ENCODE measurements at places on chromosomes 1 and 21. TPM values are rescaled to one million over a fixed set of nuclear protein-coding genes. Genes with fewer than 3 reads are reported as not detected.

GRCh38 chr1:23555986-23556634, 3.2 kb downstream of the ID3 start:
- DNase-seq = no peak

The WNT4 gene
- total RNA-seq = not detected

DNA sequence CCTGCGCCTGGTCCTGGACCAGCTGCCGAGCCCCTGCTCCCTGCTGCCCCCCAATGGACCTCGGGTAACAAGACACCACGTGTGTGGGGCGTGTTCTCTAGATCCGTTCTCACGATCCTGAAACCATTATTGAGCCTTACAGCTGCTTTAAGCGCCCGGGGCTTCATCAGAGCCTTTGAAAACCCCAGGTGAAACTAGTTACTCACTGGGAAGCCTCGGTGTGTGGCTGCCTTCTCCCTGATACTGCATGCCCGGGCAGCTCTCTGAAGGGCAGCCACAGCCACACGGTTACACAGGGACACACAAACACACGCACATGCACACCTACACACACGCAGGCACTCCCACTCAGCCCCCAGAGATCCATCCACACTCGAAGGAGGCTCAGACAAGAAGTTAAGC, 5.3 kb downstream of the HES2 start:
- DNase-seq = peak; percentile 79

The UQCRHL gene
- 2.5 TPM for total RNA-seq

- no peak for DNase-seq
Measured at GRCh38 chr1:199399996-199400724, 627.4 kb upstream of the NR5A2 start.

DNA sequence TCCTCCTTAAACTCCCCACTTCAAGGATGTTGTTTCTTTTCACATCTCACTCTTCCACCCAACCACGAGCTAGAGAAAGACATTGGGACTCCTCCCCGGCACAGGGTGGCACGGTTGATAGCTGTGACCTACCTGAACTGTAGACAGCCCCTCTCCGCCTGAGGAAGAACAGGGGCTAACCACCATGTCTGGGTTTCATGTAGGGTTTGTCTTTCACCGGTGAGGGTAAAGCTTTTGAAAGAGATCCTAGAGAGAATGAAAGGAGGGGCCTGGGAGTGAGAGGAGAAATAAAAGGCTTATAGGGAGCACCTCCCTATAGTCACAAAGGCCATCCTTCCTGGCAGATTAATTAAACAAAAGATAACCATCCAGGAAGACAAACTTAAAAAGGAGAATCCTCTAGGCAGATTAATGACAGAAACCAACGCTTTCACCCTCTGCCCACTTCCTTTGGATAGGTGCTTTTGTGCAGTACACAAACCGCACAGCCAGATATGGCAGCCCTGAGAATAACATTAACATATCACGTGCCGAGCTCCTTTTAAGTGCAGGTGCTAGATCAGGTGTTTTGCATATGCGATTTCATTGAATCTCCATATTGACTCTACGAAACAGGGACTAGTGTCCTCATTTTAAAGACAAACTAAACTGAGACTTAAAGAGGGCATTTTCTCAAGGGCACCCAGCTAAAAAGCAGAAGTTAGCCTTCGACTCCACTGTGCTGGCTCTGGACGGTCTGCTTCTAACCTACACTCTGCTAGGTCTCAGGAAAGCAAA, 178.1 kb upstream of the RUNX1 start:
- DNase-seq = peak; percentile 84

- DNase-seq = peak; percentile 41
Measured at GRCh38 chr1:202143011-202143767, 1.3 kb downstream of the ARL8A start.

GRCh38 chr1:179014123-179014522, 11.6 kb upstream of the FAM20B start:
- DNase-seq = no peak

DNA sequence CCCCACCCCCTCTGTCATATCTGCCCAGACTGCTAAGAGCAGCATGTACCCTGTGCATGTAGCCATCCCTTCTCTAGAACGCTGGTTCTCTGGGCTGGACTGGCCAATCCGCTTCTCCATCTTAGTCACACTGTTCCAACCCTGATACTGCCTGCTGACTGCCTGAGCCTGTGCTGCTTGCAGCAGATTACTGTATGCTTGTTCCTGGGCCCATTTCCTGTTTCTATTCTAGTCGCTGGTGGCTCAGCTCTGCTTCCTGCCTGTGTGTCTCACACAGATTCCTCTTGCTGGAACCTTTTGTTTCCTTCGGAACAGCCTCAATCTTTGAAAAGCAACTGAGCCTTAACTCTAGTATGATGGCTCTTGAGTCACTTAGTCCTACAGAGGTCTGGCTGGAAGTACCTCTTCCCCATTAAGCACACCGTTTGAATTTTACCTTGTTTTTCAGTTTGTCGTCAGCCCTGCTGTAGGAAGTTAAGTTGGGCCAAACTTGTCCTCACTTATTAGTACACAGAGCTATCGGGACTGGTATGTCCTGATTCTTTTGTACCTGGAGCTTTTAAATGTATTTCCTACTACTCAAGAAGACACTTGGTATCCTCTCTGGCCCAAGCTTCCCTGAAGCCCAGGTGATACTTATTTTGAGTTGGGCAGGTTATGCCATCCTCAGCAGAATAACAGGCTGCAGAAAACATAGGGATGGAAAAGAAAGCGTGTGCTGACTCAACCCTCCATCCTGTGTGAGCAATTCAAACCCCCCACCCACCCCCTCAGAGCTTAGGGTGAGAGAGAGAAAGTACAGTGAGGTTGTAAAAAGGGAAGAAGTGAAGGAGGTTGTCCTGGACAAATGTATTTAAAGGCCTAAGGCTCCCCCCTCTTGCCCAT, 43.4 kb upstream of the PIGV start:
- DNase-seq = peak; percentile 92

DNA sequence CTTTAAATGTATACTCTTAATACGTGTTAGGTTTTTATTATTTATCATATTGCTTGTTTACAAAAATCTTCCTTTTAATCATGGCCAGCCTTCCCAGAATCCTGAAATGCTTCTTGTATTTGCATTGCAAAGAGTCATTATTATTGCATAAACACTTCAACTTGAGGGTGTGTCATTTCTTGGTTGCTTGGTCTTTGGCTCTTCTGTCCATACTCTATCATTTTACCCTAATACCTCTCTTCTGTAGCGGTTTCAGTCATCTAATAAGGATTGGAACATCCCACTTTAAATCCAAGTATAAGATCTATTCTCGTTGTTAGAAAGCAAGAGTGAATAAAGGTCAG, 200.6 kb upstream of the CACYBP start:
- no peak for DNase-seq

- DNase-seq = peak; percentile 21
Measured at GRCh38 chr1:236063919-236064673, 794 bp downstream of the NID1 start.

- DNase-seq = no peak
Measured at GRCh38 chr1:183093066-183093668, 69.9 kb downstream of the LAMC1 start.

The DYRK3 gene
- total RNA-seq = 4.7 TPM

The DNAI4 gene
- 1.7 TPM for total RNA-seq

- DNase-seq = no peak
Measured at GRCh38 chr1:21725748-21726392, 56.7 kb upstream of the RAP1GAP start.

- no peak for DNase-seq
Measured at GRCh38 chr1:195965475-195965874, 642.8 kb downstream of the KCNT2 start.

The LRRC52 gene
- total RNA-seq = not detected

DNA sequence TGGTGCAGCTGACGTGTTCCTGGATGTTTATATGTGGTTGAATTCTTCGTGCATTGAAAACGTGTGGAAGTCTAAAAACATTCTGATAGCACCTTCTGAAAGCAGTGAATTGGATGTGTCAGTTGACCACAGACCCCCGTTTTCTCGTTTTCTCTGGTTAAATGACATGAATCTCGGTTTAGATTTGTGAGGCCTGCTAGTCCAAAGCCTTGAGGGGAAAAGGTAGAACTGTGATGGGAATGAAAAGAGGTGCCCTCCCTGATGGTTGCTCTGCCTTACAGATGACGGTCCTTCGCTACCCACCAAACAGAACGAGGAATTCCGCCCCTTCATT, 8.9 kb downstream of the RER1 start:
- DNase-seq = no peak

DNA sequence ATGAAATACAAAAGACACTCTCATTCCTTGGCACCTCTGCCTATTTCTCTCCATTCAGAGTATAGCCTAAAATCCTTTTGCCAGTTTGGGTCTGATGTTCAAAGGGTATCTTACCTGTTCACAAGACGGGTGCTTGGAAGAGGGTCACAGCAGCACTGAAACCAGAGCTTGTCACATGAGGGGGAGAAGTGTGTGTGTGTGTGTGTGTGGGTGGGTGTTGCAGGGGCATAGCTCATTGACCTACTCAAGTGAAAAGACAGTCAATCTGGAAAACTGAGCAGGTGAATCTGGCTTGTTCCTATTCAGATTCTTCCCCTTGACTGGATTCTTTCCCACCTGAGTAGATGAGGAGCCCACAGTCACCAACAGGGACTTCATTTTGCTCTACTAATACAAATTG, 63.9 kb downstream of the KCTD3 start:
- no peak for DNase-seq

The VSIG8 gene
- not detected for total RNA-seq

The H6PD gene
- total RNA-seq = 7.8 TPM

The FAAP20 gene
- 64.7 TPM for total RNA-seq

GRCh38 chr1:218823291-218823900, 350.3 kb upstream of the LYPLAL1 start:
- DNase-seq = no peak

DNA sequence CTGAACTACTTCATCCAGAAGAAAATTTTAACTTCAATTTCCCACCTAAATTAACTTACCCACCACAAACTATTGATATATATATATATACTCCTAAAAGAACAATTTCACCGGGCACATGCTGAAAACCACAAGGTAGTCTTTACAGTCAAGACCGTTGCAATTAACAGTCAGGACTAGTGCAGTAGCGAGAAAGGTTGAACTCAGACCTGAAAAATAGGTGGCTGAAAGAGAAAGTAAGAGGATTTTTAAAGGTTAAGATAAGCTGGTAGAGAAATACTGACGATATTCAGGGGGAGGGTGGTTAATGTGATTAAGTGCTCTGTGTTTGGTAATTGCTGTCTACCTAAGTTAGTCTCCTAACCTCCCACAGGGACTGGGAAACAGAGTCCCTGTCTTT, 1153.5 kb upstream of the TMPRSS15 start:
- no peak for DNase-seq

The FCGR2B gene
- not detected for total RNA-seq

GRCh38 chr1:66933887-66934700, 9.3 kb downstream of the MIER1 start:
- no peak for DNase-seq

The CORT gene
- total RNA-seq = not detected

The ST6GALNAC3 gene
- 2.9 TPM for total RNA-seq

- no peak for DNase-seq
Measured at GRCh38 chr1:113887402-113888175, at the start of gene BCL2L15. BCL2L15 (minus strand) TSS chr1:113887581; CDS start chr1:113887375, 206 bp downstream.

DNA sequence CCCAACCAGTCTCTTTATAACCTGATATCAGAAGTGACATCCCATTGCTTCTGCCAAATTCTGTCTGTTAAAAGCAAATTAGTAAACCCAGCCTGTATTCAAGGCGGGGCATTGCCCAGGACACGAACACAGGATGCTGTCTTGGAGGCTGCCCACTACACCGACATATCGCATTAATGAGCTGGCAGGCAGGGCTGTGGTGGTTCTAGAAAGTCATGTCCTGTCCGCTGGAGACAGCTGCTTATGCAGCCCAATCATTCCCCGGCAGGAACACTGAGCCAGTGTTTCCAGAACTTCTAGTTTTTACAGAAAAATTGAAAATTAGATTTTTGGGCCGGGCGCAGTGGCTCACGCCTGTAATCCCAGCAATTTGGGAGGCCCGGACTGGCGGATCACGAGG, 19.3 kb downstream of the C1orf167 start:
- no peak for DNase-seq

Measured in activated CD8-positive, alpha-beta T cell treated with anti-CD3 and anti-CD28 coated beads for 36 hours (primary cell).